ENCODE measurements at places on chromosomes 7 and 10. TPM values are rescaled to one million over a fixed set of nuclear protein-coding genes. Genes with fewer than 3 reads are reported as not detected.

DNA sequence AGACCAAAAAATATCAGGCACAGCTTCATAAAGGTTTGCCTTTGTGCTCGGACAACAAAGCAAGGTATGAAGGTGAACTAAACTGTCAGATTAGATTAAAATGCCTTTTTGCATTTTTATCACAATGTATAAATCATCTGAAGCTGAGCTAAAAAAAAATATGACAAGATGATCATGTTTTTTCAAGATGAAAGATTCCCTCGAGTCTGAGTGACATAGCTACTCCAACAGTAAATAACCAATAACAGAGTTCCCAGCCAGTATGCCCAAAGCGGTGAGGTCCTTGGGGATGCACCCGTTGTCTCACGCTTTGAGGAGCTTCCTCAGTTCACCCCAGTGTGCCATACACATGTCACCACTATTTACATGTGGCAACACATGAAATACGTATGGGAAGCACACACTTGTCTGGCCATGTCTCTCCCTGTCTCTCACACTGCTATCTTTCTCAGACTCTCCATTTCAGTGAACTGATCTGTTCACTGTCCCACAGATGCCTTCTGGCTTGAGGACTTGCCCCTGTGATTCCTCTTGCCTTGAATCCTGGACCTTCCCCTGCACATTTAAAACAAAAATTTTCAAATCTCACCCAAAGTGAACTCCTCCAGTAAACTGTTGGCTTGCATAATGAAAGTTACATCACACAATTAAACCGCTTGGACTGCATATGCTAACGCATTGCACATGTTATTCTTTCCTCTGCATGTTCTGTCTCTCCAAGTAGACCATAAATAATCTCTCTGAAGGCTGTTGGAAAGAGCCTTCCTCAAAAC is 2.6 kb upstream of the PIK3CG start:
- no peak for DNase-seq

GPRIN2 gene
- total RNA-seq: not detected

GRCh38 chr10:114328874-114329273 is 75.4 kb downstream of the AFAP1L2 start:
- no peak for DNase-seq

DNA sequence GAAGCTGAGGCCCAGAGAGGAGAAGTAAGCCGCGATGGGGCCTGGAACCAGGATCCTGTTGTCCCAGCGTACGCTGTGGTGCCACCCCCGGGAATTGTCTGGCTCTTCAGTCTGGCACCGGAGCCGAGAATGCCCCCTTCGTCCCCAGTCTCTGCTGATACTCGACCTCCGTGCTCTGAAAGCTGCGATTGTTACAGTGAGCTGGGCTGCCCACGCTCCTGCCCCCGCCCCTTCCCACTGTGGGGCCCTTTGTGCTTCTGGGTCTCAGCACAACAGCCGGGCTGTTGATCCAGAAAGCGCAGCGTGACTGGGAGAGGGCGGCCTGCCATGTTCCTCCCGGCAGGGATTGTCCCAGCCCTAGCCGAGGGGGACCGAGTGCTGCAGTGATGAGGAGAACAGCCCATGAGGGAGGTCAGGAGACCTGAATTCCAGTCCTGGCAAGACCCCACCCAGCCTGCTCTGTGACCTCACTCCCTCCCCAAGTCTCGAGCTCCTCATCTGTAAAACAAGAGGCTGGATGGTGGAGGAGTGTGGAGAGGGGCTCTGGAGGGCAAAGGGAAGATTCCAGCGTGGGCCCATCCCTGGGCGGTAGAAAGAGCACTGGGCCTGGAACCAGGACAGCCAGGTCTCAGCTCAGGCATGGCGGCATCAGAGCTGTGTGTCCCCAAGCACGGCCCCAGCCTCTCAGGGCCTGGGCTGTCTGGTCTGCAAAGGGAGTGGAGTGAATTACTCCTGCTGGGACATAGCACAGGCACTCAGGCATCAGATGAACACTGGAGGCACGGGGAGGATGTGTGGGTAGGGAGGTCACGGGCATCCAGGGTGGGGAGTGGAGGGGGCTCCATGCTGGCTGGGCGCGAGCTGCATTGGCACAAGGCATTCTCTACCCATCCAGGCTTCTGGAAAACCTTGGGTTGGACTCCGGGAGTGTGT is 43.6 kb downstream of the TSPAN15 start:
- peak; percentile 39 for DNase-seq

ABCA13 gene
- total RNA-seq: not detected

- DNase-seq: no peak
These were observed 253.3 kb downstream of the TNS3 start for GRCh38 chr7:47328392-47329319.

- DNase-seq: no peak
These were observed 226.5 kb downstream of the NEBL start for GRCh38 chr10:20670579-20670978.

MASTL gene
- total RNA-seq: 49.7 TPM

GRCh38 chr7:105309235-105310169 is 79.2 kb downstream of the SRPK2 start:
- DNase-seq: no peak

DNA sequence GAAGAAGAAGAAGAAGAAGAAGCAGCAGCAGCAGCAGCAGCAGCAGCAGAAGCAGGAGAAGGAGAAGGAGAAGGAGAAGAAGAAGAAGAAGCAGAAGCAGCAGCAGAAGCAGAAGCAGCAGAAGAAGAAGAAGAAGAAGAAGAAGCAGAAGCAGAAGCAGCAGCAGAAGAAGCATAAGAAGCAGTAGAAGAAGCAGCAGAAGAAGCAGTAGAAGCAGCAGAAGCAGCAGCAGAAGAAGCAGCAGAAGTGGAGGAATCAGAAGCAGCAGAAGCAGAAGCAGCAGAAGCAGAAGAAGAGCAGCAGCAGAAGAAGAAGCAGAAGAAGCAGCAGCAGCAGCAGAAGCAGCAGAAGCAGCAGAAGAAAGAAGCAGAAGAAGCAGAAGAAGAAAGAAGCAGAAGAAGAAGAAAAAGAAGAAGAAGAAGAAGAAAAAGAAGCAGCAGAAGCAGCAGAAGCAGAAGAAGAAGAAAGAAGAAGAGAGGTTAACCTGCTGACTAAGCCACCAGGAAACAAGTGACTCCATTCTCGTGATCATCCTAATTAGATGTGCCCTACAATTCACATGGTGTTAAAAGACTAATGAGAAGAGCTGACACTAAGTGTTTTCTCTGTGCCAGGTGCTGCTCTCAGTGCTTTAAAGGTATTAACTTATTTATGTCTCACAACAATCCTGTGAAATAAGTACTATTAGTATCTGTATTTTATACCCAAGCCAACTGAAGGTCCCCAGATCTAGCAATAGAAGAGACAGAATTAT is 11.6 kb downstream of the CDNF start:
- DNase-seq: no peak

UCMA gene
- not detected for total RNA-seq

Measured in activated naive CD4-positive, alpha-beta T cell treated with anti-CD3 and anti-CD28 coated beads, Interleukin-2, amount 50 U/mL, for 72 hours (primary cell).